RPMI8226 (cell line): ENCODE measurements at places on chromosomes 2 and 18.

DNA sequence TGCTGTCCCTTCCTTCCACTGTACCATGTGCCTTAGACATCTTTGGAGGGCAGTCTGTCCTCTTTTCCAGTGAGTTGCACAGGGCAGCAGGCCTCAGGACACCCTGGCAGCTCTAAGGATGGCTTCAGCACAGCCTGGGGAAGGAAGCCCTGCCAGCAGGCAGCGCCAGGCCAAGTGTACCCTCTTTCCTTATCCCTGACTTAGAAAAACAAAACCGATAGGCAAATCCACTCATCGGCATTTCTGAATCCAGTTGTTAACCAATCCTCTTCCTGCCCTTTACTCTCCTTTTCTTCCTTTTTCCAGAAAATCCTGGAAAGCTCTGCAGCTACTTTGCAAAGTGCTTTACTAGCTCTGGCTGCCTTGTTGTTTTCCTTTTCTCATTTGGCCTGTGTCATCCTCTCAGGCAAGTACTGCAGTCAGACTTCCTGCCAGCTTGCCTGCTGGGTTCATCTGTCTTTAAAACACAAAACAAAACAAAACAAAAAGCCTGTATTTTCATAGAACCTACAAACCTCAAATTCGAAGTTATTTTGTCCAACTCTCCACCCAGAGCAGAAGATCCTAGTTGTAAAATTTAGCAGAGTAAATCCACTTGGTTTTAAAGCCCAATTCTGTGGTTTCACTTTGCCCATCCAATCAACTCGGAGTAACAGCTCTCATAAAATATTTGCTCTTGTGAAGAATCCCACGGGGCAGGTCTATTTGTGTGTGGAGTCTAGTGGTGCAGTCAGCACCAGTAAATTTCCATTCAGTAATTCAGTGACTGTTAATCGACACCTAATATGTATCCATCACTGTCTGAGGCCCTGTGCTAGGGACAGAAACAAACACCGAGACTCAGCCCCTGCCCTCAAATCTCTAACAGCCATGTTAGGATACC is 45.2 kb downstream of the PCBP1 start:
- peak; percentile 68 for DNase-seq

DNA sequence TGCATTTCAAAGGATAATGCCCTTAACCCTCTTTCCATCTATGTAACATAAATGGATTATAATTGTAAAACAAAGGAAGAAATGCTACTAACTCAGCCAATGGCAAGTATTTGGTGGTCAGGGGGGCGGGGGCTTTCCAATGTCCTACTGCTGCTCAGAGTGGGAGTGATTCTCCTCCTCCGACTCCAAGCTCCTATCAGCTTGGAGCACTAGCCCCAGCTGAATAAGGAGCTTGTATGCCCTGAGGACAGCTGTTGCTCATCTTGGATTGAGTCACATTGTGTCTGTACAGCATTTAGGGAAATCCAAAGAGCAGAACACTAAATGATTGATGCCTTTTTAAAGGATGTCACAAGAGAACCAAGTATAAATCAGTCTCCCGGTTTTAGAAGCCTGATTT is 105.6 kb upstream of the ZNF521 start:
- no peak for DNase-seq

DNA sequence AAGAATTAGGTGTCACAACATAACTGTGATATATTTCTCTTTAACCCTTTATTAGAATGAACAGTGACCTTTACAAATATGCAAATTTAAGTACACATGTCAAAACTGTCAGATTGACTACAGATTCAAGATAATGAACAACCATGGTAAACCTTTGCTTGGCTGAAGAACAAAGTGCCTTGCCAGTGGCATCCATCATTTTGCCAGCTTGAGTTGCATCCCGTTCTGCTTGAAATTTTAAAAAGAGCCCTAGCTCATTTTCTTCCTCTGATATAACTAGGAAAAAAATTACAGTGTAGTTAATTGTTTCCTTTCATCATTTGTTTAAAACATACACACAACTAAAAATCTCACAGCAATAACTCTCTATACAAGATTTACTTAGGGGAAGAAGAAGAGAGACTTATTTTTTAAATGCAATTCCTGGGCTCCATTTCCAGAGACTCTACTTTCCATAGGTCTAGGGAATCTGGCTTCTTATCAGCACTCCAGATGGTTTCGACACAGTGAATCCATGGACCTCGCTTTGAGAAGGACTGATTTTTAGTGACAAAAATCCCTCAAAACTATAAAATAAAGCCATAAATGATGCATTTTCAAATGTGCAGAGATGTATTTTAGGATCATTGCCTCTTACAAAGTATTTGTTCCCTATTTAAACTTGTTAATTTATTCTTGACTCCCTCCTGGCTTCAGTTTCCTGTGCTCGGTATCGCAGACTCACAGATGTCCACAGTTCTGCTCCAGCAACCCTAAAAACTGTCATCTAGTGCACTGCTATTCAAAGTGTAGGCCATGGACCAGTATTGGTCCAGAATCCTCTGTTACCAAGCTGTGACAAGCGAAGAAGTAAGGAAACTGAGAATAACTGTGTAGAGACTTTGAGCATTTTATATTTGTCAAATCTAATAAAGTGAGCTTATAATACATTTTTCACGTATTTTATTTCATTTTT is 50.1 kb downstream of the ICA1L start:
- no peak for DNase-seq

DNA sequence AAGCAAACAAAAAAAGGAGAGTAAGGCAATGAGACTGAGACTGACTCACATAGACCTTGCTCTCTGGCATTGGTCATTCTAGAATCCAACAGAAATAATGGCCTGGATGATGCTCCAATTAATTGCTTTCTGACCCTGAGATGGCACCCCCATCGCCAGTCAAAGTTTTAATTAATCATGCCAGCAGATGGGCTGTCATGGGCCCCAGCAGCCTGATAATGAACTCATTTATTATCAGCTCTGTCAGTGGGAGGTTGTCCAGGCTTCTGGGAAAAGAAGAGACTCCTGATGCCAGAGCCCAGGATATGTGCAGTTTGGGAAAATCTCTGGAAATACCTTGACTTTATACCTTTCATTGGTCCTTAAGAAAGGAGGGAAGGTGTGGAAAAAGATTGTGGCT is 115.2 kb downstream of the XRCC5 start:
- DNase-seq = no peak

- peak; percentile 44 for DNase-seq
These were observed 4.7 kb upstream of the CFAP65 start for GRCh38 chr2:219045937-219046550.

DNA sequence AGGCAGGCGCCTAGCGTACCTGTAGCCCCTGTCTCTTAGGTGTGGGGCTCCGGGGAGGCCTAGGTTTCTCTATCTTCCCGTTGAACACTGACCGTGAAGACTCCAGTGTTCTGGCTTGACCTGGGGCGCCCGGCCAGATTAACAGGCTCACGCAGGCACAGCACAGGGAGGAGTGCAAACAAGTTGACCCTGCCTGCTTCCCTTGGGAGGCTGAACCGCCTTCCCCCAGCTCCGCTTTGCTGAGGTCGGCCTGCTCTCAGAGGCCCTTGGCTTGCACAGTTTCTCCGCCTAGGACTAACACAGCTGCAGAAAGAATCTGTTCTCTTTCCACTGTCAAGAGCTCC is 567 bp downstream of the PCYOX1 start:
- DNase-seq = no peak

DNA sequence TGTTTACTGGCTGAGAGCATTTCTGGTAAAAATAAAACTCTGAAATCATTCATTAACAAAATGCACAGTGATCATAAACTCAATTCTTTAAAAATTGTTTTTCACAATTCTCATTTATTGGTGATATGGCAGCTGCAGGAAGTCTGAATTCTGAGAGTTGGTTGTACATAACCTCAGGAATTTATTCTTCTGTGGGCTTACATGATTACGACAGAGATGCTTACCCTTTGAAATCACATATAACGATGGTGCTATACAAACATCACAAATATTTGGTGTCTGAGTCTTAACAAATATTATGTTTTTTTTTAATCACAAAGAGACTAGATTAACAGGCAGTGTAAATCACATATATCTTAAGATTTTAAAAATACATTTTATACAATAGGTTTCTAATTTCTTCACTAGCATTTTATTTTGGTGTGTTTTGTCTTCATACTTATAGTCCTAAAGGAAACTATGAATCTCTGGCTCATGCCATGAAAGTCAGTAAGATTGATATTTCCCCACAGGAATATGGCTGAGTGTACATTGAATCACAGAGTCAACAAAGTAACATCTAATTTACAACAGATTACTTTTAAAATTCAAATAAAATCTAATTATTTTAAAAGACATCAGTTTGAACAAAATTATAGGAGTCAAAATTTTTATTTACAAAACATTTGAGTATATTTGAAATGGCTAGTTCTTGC is 318.8 kb upstream of the THUMPD2 start:
- no peak for DNase-seq

DNA sequence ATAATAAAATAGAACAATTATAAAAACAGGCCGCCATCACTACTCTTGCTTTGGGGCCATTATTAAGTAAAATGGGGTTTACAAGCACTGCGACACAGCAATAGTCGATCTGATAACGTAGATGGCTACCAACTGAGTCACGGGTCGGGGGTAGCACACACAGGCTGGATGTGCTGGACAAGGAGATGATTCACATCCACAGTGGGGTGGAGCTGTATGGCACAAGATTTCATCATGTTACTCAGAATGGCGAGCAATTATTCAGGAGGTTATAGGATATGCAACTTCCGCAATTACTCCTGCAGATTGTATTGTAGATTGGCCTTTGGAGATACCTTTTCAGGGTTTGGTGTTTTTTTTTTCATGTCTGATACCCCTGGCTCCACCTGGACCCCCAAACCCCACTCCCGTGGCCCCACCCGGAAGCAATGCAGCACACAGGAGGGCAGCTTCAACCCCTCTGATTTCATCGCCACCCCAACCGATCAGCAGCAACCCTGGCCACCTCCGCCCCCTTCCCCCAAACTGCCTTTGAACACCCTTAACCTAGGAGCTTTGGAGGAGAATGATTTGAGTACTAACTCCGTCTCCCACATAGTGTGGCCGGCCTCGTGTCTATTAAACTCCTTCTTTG is 21.4 kb upstream of the MLPH start:
- no peak for DNase-seq

DNA sequence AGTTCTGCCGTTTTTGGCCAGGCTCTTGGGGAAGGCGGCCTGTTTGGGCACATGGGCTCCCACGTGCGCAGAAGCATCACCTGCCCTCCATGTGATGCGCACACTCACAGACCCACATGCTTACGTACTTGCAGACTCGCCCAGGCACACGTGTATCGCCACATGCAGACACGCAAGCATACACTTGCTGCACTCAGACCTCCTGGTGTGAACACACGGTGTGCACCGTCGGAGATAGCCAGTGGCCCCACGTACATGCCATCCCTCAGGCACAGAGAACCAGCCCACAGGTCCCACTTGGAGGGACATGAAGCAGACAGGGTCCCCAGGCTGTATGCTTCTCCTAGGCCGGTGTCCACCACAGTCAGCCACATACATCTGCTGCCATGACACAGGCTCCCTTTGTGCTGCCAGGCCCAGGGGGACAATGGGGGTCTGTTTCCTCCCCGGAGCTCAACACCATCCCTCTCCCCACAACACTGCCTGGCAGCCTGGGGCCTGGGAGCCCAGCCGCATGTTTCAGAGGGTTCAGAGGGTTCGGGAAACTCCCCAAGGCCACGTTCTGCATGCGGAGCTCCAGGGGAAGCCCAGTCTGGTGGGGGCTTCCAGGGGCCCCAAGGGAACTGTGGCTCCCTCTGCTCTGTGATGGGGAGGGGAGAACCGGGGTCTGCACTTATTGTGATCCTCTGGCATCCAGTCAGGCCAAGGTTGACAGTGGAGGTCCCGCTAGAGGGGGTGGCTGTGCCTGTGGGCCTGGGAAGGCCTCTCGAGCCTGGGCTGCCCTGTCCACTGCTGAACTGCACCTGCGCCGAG is 208.1 kb upstream of the HAAO start:
- DNase-seq = no peak

GRCh38 chr2:151791545-151791944 is 36.7 kb downstream of the ARL5A start:
- DNase-seq = no peak

- DNase-seq = no peak
These were observed 226.3 kb upstream of the SOX11 start for GRCh38 chr2:5465859-5466258.

GRCh38 chr18:45688113-45688512 is 35.9 kb upstream of the SLC14A1 start:
- DNase-seq = no peak

- peak; percentile 44 for DNase-seq
These were observed 3.0 kb downstream of the ZNF516 start for GRCh38 chr18:76491776-76492668.

DNA sequence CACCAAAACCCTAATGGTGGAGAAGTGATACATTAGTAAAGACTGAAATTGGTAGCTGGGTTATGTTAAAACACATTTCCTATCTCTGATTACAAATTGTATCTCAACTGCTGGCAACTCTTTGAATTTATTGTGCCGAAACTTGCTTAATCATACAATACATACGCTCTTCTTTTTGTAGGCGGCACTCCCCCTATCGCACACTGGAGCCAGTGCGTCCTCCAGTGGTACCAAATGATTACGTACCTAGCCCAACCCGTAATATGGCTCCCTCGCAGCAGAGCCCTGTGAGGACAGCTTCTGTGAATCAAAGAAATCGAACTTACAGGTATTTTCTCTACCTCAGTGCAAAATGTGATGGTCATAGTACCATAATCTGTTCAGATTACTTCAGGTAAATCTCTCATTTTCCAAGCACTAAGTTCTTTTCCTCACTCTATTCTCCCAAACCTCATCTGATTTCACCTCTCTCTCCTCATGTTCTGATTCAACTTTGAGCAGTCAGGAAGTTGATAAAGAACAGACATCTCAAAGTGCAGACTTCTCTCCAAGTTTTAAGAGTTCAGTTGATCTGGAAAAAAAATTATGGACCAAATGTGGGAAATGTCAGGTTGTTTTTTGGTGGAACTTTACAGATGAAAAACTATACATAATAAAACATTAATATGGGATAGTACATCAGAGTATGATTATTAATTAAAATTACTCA is 66.5 kb downstream of the ABI2 start:
- DNase-seq = no peak

DNA sequence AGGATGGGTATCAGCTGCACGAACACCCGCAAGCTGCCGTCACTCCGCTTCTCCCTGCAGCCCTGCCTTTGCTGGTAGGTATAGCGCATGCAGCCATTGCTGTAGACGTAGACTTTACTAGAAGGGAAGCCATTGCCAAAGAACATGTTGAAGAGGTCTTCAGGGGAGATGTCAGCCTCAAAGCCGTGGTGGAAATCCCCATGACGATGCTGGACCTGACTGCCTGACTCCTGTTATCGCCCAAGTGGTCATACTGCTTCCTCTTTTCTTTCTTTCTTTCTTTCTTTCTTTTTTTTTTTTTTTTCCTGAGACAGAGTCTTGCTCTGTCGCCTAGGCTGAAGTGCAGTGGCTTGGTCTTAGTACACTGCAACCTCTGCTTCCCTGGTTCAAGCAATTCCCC is 68.7 kb upstream of the SPRED2 start:
- no peak for DNase-seq
